ENCODE measurements at places on chromosomes 6 and 20. TPM values are rescaled to one million over a fixed set of nuclear protein-coding genes. Genes with fewer than 3 reads are reported as not detected.

DNA sequence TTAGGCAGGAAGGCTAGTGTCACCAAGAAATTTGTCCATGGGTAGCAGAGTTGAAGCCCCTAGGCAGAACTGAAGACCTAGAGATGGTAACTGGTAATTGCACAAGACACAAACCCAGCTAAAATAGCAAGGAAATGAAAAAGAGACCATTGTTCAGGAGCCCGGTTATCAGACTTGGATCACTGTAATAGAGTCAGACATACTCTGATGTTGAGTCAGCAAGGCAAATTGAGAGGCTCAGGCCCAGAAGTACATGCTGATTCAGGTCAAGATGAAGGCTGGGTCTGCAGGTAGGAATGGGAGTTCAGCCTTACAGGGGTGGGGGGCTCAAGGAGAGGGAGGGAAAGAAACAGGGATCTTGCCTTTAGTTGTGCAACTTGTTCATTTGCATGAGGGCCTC, 6.5 kb upstream of the TMEM242 start:
- no peak overlapping the region for H3K4me3 ChIP-seq
- H3K36me3 ChIP-seq: no peaks in the 10 kb centered on the region
- DNase-seq: no peak
- no peak overlapping the region for H3K27ac ChIP-seq

DNA sequence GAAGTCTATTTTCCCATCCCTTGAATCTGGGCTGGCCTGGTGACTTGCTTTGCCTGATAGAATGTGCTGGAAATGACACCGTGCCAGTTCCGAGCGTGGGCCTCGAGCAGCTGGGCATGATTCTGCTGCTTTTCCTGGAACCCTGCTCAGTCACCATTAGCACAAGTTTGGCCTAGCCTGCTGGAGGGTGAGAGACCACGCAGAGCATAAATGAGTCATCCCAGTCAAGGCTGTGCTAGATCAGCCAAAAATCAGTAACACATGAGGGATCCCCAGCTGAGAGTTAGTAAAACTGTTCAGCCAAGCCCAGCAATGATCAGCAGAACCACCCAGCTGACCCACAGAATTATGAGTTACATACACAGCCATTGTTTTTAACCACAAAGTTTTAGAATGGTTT, 74.8 kb upstream of the TOP1 start:
- H3K4me1 ChIP-seq: no peaks in the 10 kb centered on the region
- no peak overlapping the region for H3K27ac ChIP-seq
- peaks cover 10% of the 10 kb centered on the region for H3K27me3 ChIP-seq

DNA sequence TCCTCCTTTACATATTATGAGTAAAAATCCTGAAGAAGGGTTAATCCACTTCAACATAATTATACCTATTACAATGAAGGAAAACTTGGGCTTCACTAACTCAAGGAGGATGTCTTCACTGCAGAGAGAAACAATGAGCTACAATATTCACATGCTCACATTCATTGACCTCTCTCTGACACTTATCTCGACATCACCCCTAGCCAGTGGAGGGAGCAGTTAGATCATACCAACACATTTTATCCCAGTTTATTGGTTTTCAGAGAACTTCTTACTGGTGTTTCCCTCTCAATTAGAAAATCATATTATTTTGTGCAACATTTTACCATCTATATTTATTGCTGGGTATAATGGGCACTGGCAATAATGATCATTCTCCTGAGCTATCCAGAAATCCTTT, 646.5 kb downstream of the TENT5A start:
- H3K27ac ChIP-seq: no peak overlapping the region
- H3K4me3 ChIP-seq: no peak overlapping the region
- H3K36me3 ChIP-seq: no peaks in the 10 kb centered on the region
- no peaks in the 10 kb centered on the region for H3K4me1 ChIP-seq
- H3K27me3 ChIP-seq: no peaks in the 10 kb centered on the region

DNA sequence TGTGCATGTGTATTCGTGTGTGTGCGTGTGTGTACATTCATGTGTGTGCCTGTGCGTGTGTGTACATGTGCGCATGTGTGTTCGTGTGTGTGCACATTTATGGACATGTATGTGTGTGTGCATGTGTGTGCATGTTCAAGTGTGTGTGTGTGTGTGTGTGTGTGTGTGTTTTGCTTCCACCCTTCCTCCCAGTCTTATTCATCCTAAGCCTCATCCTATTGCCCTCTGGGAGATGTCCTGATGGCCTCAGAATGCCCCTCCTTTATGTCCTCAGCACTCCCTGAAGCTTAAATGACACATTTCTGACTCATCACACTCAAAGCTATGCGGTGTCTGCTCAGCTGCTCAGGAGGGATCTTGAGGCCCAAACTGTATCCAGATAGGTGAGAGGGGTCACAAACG, 76.6 kb upstream of the CCDC167 start:
- no peak overlapping the region for H3K27ac ChIP-seq
- no peaks in the 10 kb centered on the region for H3K36me3 ChIP-seq
- no peak for DNase-seq
- no peaks in the 10 kb centered on the region for H3K4me1 ChIP-seq
- H3K27me3 ChIP-seq: no peaks in the 10 kb centered on the region

The MOG gene
- total RNA-seq: not detected

The STMND1 gene
- not detected for total RNA-seq

Data from activated T-helper 2 cell treated with anti-CD3 and anti-CD28 coated beads, Interferon-gamma antibody, Interleukin-2, Interleukin-4, amounts not matched to agents 10 μg/mL and 5 μg/mL and 100 μg/mL, durations not matched to agents 14 hours and 24 hours and 36 hours (primary cell).